Metanephros (tissue), 2 donors: ENCODE measurements at places on chromosomes 4 and X. TPM values are rescaled to one million over a fixed set of nuclear protein-coding genes. Genes with fewer than 3 reads are reported as not detected.

The VCX2 gene
- not detected for total RNA-seq

The XPNPEP2 gene
- 28.7 TPM for total RNA-seq

The SYN1 gene
- total RNA-seq: 0.64 TPM

The IL2 gene
- total RNA-seq: not detected

The ZNF711 gene
- total RNA-seq: 30.1 TPM

The GLOD5 gene
- 0.76 TPM for total RNA-seq

The HSFX2 gene
- 1.2 TPM for total RNA-seq

The PAK3 gene
- 4.3 TPM for total RNA-seq

The ADAMTS3 gene
- 9.8 TPM for total RNA-seq

The RBM3 gene
- total RNA-seq: 138 TPM

The DDX60 gene
- total RNA-seq: 24.8 TPM

The SLC9B1 gene
- 5.0 TPM for total RNA-seq

The UGT2B11 gene
- not detected for total RNA-seq

The IRS4 gene
- total RNA-seq: 2.9 TPM

The ATOH1 gene
- not detected for total RNA-seq

The STPG2 gene
- 1.4 TPM for total RNA-seq

The CNGA1 gene
- total RNA-seq: 10.3 TPM
